ENCODE measurements at places on chromosomes 7 and 10.

DNA sequence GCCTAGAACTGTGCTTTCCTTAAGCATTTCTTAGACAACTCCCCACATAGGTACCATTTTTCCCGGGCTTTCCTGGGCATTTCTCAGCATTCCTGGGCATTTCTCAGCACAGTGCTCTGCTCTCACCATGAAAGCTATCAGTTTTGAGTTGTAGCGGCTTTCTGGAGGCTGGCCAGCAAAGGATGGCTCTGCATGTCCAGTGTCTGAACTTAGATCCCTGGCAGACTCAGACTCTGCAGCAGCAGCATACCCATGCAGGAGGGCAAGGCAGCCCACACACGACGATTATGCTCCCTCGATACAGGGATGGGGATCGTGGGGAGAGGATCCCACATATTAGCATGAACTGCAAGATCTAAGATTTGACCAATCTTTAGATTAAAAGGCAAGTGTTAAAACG is 248.9 kb upstream of the MKI67 start:
- DNase-seq: no peak

- DNase-seq: no peak
Measured at GRCh38 chr7:141674702-141675101, 27.3 kb downstream of the DENND11 start.

DNA sequence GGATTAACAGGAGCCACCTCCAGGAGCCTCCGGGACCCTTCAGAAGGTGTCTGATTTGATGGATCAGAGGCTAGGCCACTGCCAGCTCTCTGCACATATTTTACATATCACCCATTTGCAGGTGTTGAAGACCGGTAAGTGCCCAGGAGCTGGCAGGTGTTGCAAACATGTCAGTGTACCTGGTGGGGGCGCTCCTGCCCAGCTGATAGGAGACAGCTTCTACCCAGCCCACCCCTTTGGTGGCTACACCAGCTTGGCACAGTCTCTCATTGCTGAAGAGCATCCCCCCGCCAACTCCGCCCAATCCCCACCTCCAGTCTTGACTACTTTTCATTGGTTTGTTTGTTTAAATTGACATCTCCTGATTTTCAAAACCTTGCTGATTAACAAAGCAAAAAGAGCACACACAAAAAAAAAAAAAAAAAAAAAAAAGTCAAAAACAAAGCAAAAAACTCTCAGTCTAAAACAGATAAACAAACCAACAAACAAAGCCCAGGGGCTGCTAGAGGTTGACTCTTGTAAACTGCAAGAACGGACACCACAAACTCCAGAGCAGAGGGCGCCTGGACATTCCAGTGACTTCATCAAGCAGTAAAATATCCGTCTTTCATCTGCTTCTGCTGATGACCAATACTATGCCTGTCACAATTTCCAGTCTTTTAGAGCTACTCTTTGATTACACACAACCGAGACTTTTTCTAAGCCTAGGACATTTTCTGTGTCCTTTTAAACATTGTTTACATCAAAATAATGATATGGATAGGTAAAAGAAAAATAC is 275.3 kb downstream of the NRG3 start:
- no peak for DNase-seq

DNA sequence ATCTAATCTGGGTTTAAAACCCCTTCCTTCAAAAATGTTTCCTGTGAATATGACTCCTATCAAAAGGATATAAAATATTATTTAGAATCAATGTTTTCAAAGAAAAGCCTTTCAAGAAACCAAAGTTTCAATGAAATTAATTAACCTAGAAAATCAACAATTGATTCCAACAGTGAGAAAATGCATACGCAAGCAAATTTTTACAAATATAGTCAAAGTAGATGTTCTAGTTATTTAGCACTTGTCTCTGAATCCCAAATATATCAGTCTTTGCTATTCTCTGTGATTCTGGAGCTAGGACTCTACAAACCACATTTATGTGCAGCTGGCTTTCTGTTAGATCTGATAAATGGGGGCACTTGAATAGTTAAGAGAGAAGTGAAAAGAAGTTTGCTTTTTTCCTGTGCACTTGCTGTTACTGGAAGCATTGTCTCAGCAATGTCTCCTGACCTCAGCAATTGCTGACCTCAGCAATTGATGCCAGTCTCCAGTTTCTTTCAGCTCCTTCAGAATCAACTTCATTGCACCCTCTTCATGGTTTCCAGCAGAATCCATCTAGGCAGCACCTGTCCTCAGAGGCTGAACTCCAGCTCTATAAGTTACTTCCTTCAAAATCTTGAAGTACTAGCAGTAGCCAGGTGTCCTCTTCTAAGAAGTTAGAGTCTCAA is 879.9 kb upstream of the LRRN3 start:
- no peak for DNase-seq

DNA sequence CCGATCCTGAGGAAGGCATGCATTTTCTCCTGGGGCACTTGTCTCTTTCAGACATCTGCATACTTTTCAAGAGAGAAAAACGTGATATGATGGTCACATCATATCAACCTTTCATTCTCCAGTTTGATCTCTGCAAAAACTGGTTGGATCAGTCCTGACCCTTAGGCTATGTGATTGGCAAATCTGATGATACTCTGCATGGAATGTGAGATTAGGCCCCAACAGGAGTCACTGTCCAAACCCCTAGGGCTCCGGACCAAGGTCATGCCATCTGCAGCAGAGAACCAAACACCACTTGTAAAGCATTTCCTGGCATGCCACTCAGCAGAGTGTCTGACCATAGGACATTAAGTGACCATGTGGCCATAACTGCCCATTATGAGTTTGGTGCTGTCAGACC is 8.6 kb downstream of the GCK start:
- DNase-seq: no peak

GRCh38 chr7:46468753-46469356 is 547.8 kb upstream of the IGFBP3 start:
- no peak for DNase-seq

DNA sequence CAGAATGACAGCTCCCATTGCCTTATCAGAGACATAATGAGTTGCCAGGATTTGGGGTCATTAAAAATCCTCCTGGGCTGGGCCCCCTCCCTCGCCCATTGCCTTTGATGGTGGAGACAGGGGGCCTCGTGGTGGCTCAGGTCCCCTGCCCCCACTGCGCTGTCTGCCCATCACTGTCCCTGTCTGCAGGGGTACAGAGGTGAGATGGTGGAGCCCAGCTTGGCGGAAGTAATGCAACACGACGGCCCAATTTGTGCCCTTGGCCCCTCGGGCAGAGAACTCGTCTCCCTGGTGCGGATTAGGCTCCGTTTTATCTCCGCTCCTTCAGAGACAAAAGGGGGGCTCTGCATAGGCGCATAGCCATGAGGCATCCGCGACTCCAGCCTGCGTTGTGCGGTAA is 152.4 kb upstream of the UNC5B start:
- DNase-seq: no peak

Measured in activated CD8-positive, alpha-beta memory T cell treated with anti-CD3 and anti-CD28 coated beads for 1 hour (primary cell).